Activated CD4-positive, CD25-positive, alpha-beta regulatory T cell treated with anti-CD3 and anti-CD28 coated beads, Interleukin-2, amount 50 U/mL, for 16 hours (primary cell): ENCODE measurements at places on chromosomes 12 and 14.

DNA sequence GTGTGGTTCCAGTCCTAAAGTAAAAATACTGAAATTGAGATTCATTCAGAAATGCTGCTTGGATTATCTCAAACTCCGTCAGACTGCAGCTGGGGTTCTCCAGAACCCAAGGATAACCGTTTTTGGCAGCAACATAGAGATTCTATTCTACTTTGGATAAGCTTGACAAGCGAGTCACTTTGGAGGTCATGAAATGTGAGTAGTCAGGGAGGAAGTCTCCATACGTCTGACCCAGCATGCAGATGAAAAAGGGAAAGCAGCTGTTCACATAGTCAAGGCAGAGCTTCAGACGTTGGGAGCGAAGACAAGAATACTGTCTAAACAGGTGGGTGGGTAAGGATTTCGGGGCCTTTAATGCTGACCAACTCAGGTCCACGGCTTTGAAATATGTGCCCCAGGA is 14.9 kb upstream of the HSP90B1 start:
- DNase-seq, result no peak

DNA sequence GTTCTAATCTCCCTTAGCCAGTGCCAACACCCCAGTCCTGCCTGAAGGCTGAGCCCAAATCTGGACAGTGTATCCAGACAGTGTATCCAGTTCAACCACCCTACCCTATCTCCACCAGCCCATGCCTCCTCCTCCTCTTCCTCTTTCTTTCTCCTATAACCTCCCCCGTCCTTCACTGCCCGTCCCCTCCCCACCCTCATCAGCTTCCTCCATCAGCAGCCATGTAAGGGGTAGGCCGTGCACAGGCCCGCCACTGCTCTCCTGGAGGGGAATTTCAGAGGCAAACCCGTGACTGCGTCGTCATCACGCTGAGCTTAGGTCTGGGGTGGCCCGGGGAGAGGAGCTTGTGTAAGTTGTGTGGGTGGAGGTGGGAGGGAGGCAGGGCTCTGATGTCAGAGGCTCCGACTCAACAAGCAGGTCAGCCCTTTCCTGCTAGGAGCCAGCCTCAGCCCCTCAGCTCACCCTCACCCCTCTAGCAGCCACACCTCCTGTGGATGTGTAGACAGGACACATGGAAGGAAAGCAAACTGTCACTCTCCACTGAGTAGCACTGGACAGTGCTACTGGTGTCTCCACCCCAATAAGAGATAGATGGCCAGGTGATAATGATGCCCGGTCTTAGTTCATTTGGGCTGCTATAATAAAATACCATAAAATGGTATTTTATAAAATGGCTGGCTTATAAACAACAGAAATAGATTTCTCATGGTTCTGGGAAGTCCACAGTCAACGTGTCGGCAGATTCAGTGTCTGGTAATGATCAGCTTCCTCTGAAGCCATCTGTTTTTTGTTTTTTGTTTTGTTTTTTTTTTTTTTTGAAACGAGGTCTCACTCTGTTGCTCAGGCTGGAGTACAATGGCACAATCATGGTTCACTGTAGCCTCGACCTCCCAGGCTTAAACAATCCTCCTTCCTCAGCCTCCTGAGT is 50.5 kb downstream of the IRF2BPL start:
- DNase-seq, result peak; percentile 63

DNA sequence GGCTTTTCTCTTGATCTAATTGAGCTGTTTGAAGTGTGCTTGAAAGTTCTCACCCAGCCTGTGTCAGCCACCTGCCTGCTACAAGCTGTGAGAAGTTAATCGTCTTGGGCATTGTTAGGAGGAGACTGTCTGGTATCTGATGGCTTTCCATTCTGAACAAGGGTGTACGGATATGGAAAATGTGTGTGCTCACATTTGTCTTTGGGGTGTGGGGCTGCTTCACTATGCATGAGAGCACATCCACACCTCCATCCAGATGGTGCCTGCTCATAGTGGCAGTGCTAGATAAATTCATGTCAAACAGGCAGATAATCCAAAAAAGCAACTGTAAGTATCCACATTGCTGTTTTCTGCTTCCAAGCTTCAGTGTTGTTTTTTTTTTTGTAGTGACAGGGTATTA is 462.2 kb downstream of the DIO2 start:
- DNase-seq, result no peak

DNA sequence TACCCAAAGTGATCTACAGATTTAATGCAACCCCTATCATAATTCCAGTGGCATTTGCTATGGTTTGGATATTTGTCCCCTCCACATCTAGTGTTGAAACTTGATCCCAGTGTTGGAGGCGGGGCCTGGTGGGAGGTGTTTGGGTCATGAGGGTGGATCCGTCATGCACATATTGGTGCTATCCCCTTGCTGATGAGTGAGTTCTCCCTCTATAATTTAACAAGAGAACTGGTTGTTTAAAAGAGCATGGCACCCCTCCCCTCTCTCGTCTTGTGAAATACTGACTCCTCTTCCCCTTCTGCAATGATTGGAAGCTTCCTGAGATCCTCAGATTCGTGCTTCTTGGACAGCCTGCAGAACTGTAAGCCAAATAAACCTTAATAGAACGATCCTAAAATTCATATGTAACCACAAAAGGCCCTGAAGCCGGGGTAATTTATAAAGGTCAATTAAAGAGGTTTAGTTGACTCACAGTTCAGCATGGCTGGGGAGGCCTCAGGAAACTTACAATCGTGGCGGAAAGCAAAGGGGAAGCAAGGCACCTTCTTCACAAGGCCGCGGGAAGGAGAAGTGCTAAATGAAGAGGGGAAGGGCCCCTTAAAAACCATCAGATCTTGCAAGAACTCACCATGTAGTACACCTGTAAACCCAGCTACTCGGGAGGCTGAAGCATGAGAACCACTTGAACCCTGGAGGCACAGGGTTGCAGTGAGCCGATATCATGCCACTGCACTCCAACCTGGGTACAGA is 41.2 kb downstream of the SLC39A9 start:
- DNase-seq, result no peak

GRCh38 chr14:70882776-70883492 is 24.3 kb upstream of the PCNX1 start:
- no peak for DNase-seq

GRCh38 chr12:10501030-10501429 is 4.7 kb upstream of the EIF2S3B start:
- DNase-seq, result no peak

DNA sequence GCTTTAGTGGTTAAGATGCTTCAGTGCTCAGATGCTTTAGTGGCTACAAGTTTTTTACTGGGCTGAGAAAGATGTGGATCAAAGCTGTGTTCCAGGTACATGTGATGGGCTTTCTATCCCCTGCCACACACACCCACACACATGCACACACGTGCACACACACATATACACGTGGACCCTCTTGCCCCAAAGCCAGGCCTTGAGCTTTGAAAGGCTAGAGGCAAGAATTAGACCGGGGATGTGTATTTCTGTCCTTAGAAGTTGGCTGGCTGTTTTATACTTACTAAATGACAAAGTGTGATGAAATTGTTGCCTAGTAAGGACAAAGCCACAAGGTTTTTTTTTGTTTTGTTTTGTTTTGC is 376.5 kb downstream of the C12orf75 start:
- no peak for DNase-seq

GRCh38 chr12:91690531-91690930 is 455.1 kb downstream of the BTG1 start:
- no peak for DNase-seq

DNA sequence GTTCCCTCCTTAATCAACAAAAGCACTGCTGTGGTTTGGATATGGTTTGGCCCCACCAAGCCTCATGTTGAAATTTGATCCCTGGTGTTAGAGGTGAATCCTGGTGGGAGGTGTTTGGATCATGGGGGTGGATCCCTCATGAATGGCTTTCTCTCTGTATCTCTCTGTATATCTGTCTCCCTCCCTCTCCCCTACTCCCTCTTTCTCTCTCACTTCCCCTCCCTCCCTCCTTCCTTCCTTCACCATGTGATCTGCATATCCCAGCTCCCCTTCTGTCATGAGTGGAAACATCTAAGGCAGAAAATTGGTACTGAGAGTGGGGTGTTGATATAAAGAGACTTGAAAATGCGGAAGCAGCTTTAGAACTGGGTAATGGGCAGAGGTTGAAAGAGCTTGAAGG is 5.2 kb downstream of the GSKIP start:
- DNase-seq, result no peak

- no peak for DNase-seq
Measured at GRCh38 chr14:24613241-24613640, 3.8 kb upstream of the GZMH start.

GRCh38 chr12:45305907-45306306 is 90.0 kb downstream of the ANO6 start:
- DNase-seq, result no peak
